Stimulated activated CD8-positive, alpha-beta memory T cell treated with anti-CD3 and anti-CD28 coated beads, Interleukin-15, amount 100 ng/mL, for 48 hours (primary cell): ENCODE measurements at places on chromosomes 5 and 9.

DNA sequence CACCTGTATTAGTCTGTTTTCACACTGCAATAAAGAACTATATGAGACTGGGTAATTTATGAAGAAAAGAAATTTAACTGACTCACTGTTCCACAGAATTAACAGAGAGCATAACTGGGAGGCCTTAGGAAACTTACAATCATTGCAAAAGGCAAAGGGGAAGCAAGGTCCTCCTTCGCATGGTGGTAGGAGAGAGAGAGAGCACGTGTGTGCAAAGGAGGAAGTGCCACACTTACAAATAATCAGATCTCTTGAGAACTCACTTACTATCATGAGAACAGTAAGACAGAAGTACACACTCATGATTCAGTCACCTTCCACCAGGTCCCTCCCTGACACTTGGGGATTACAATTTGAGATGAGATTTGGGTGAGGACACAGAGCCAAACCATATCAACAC lies 258.7 kb downstream of the TRIM32 start:
- DNase-seq, result no peak

DNA sequence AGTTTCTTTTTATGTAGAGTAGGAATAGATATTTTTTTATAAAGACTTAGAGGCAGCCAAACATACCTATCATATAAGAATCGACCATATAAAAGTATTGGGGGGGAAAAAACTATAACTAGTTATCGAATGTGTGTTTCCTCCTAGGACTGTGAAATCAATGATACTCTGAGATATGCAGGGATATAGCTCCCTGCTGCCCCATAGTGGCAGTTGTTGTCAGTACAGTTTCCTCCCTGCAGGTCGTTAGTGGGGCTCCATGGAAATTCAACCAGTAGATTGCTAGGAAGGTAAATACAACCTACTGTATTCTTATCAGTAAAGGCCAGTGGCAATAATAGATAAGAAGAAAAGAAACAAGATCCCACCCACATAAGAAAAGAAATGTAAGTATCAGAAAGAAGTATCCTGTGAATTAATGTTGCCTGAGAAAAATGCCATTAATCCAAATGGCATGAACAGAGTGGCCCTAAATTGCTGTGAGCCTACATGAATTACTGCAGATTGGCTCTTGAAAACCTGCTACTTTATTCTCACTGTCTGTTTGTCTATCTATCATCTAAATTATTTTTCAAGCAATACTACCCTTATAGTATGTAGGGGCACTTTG lies 136.9 kb upstream of the FBN2 start:
- no peak for DNase-seq

- no peak for DNase-seq
These were observed 17.9 kb downstream of the EXOSC2 start for GRCh38 chr9:130711469-130711868.

- DNase-seq, result no peak
These were observed 1879.9 kb upstream of the ACO1 start for GRCh38 chr9:30504502-30504905.

DNA sequence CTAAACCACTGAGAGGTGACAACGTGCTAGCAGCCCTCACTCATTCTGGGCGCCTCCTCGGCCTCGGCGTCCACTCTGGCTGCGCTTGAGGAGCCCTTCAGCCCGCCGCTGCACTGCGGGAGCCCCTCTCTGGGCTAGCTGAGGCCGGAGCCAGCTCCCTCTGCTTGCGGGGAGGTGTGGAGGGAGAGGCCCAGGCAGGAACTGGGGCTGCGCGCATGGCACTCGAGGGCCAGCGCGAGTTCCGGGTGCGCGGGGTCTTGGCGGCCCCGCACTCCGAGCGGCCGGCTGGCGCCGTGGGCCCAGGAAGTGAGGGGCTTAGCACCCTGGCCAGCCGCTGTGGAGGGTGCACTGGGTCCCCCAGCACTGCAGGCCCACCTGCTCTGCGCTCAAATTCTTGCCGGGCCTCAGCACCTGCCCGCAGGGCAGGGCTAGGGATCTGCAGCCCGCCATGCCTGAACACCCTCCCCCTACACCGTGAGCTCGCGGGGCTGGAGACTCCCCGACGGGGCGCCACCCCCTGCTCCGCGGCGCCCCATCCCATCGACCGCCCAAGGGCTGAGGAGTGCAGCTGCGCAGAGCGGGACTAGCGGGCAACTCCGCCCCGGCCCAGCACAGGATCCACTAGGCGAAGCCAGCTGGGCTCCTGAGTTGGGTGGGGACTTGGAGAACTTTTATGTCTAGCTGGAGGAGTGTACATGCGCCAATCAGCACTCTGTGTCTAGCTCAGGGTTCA lies 11.8 kb upstream of the UBE2D2 start:
- DNase-seq, result no peak

DNA sequence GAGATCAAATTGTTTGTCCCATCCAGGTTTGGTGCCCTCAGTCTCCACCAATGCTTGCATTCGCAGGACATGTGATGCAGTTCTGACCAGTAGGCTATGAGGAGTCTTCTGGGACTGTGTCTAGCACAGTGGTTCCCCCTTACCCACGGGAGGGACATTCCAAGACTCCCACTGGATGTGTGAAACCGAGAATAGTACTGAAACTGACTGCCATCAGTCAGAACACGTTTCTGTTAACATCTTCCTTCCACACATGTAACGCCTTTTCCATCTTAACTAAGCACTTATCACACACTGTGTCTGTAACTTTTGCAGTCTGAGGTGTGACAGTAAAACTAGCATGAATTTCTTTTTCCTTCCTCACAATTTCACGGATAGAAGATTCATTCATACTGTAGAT lies 74.7 kb downstream of the PTTG1 start:
- DNase-seq, result no peak

- no peak for DNase-seq
These were observed 20.9 kb downstream of the DNAJB5 start for GRCh38 chr9:35010351-35010958.
